Stromal cell of bone marrow (primary cell): ENCODE measurements at places on chromosomes 6 and 20.

DNA sequence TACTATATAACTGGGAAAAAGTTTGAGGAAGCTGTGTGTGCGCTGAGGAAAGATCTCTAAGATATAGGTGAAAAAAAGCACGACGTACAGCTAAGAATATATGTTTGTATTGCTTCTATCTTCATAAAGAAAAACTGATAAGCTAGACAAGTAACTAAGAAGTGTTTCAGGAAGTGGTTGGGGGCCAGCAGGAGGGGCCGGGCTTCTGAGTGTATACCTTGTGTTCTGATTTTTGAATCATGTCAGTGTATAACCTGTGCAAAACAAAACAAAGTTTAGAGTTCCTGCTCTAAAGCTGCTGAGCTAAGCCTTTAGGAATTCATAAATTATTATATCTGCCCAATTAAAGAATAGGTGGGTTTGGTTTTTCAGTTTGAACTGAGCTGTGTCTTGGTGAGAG is 7.9 kb upstream of the OSER1 start:
- DNase-seq: no peak

DNA sequence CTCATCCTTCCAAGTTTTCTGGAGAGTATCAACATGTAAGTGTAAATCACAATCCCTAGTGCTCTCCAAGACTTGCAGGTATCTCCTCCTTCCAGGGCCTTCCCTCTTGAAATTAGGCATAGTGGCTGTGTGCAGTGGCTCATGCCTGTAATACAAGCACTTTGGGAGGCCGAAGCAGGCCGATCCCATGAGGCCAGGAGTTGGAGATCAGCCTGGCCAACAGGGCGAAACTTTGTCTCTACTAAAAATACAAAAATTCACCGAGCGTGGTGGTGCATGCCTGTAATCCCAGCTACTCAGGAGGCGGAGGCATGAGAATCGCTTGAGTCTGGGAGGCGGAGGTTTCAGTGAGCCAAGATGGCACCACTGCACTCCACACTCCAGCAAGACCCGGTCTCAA is 9.4 kb upstream of the ANGPT4 start:
- no peak for DNase-seq

GRCh38 chr6:1498491-1499113 is 109.2 kb downstream of the FOXF2 start:
- no peak for DNase-seq

- peak; percentile 48 for DNase-seq
Observed at GRCh38 chr6:157047951-157048350, 270.8 kb downstream of the ARID1B start.

GRCh38 chr6:16723826-16724225 is 37.4 kb downstream of the ATXN1 start:
- DNase-seq: peak; percentile 94

- DNase-seq: no peak
Observed at GRCh38 chr6:56363796-56364430, 116.5 kb upstream of the COL21A1 start.

- DNase-seq: peak; percentile 77
Observed at GRCh38 chr6:106084106-106084988, 1.8 kb upstream of the PRDM1 start.
